Hepatic stellate cell (primary cell): ENCODE measurements at places on chromosomes 13 and 19.

DNA sequence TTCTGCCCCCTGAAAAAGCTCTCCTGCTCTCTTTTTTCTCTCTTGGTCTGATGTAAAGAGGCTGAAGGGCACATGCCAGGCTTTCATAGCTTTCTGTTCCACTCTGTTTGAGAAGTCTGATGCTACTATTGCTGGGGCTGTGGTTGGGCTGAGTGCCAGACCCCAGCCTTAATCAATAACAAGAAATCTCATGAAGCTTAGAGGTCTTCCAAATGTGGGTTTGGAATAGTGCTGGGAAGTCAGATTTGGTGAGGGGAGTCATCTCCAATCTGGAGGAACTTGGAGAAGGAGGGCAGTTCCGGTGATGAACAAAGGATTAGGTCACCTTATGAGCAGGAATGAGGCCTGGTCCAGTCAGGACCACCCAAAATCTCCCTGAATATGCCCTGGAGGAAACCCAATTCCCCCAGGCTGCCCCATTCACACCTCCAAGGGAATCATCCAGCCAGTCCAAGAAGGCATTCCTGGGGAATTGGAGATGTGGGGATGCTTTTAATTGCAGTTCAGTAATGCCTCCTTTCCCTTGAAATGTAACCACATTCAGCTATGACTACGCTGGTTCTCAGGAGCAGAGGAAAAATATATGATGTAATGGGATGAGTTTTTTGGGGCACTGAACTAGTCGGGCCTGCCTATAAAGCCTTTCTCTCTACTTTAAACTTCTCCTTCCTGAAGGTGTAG lies 102.0 kb downstream of the STARD13 start:
- no peak for DNase-seq

- peak; percentile 61 for DNase-seq
Measured at GRCh38 chr13:23433171-23434153, at the start of gene SACS. Gene SACS (minus strand): TSS chr13:23433702. CDS start chr13:23411239, 22,463 bp downstream.

- DNase-seq = no peak
Measured at GRCh38 chr19:47435883-47436417, 16.6 kb upstream of the MEIS3 start.

- DNase-seq = peak; percentile 40
Measured at GRCh38 chr19:871446-872265, 12.2 kb downstream of the CFD start.

DNA sequence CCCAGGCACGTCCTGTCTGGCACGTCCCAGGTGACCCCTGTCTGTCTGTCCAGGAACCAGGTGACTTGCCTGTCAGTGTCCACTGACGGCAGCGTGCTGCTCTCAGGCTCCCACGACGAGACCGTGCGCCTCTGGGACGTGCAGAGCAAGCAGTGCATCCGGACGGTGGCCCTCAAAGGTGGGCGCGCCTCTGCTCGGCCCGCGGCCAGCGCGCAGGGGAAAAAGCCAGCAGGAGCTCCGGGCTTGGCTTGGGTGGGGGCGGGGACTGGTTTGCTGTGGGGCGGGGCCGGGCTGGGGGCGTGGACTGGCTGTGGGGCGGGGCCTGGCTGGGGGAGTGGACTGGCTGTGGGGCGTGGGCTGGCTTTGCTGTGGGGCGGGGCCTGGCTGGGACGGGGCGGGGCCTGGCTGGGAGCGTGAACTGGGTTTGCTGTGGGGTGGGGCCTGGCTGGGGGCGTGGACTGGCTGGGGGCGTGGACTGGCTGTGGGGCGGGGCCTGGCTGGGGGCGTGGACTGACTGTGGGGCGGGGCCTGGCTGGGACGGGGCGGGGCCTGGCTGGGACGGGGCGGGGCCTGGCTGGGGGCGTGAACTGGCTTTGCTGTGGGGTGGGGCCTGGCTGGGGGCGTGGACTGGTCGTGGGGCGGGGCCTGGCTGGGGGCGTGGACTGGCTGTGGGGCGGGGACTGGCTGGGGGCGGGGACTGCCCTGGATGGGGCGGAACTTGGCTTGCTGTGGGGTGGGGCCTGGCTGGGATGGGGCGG lies 7.2 kb downstream of the WDR18 start:
- no peak for DNase-seq

DNA sequence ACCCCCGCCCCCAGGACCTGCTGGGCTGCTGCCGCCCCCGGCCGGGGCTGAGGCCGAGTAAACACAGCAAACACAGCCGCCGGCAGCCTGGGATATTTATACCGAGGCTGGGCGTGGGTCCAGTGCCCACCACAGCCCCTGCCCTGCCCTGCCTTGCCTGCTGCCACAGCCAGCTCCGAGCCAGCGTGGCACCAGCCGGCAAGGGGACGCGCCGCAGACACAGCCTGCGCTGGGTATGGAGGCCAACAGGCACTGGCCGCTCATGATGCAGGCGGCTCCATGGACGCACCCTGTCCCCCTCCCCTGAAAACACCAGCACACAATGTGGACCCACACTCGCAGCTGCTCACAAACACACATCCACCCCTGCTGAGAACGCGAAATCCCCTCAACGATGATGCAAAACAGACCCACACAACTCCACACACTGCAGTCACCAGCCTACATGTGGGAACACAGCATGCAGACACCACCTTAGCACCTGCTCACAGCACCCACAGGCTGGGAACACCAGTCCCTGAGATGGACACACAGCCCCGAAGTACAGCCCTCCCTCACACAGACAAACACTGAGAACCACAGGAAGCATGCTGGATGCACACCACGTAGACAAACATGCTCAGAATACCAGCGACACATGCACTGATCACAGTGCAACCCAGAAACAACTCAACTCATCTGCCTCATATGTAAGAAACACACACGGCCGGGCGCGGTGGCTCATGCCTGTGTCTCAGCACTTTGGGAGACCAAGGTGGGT lies 16.2 kb downstream of the CCDC97 start:
- DNase-seq = peak; percentile 75
